GM12878 (cell line): ENCODE measurements at places on chromosomes 12 and 14. TPM values are rescaled to one million over a fixed set of nuclear protein-coding genes. Genes with fewer than 3 reads are reported as not detected.

CMKLR1 gene
- total RNA-seq = 52.3 and 53.2 TPM in 2 replicates

- no peaks in the 10 kb centered on the region for H3K4me1 ChIP-seq
- no peak overlapping the region for H3K4me3 ChIP-seq
- H3K36me3 ChIP-seq = no peaks in the 10 kb centered on the region
- H3K27ac ChIP-seq = no peak overlapping the region
Observed at GRCh38 chr12:42957561-42958290, 368.2 kb upstream of the PRICKLE1 start.

GRCh38 chr14:68691031-68691791 is 101.7 kb downstream of the ZFP36L1 start:
- H3K27me3 ChIP-seq = no peaks in the 10 kb centered on the region
- DNase-seq = no peak
- no peaks in the 10 kb centered on the region for H3K36me3 ChIP-seq
- no peak overlapping the region for H3K4me3 ChIP-seq
- peaks cover 29% of the 10 kb centered on the region for H3K4me1 ChIP-seq

DNA sequence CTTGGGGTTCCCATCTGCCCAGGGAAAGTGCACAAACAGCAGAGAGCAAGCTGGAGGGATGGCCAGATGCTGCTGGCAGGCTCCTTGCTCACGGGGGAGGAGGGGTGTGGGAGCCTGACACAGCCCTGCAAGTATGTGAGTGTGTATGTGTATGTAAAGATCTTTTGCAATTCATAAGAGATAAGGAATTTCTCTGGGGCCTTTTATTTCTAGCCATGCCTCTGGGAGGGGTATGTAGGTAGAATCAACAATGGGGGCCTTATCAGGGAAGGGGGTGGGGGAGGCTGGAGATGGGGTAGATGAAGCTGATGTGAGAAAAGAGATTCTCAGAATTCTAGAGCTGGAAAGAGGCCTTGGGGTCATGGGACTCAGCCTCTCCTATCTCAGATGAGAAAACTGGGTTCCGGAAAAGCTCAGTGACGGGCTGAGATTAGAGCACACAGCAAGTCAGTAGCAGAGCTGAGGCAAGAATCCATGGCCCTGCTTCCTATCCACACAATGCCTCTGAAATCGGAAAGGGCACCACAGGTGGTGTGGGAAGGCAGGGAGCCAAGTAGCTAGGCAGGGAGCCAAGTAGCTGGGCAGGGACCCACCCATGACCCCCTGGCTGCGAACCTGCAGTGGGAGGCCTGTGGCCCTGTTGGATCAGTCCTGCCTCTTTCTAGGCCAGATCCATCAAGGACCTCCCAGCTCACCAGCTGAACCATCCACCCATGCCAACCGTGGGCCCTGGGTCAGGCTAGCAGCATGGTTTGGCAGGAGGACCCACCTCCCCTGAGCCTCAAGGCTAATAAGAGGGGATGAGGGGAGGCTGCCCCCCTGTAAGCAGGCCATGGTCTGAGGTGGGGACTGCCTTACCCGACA is 54.7 kb downstream of the PLEKHG3 start:
- H3K4me3 ChIP-seq = no peak overlapping the region
- no peak overlapping the region for H3K27ac ChIP-seq
- DNase-seq = no peak
- H3K27me3 ChIP-seq = peaks cover 3% of the 10 kb centered on the region; the same call in 1 of the 2 replicates
- H3K36me3 ChIP-seq = no peaks in the 10 kb centered on the region

GRCh38 chr14:91117960-91118359 is 4.1 kb downstream of the DGLUCY start:
- no peak overlapping the region for H3K27ac ChIP-seq
- peak overlapping the region; percentile 45; the same call in 1 of the 2 replicates for H3K4me3 ChIP-seq
- H3K36me3 ChIP-seq = peaks cover 3% of the 10 kb centered on the region
- DNase-seq = no peak
- H3K27me3 ChIP-seq = no peaks in the 10 kb centered on the region
- H3K4me1 ChIP-seq = peaks cover 15% of the 10 kb centered on the region

DNA sequence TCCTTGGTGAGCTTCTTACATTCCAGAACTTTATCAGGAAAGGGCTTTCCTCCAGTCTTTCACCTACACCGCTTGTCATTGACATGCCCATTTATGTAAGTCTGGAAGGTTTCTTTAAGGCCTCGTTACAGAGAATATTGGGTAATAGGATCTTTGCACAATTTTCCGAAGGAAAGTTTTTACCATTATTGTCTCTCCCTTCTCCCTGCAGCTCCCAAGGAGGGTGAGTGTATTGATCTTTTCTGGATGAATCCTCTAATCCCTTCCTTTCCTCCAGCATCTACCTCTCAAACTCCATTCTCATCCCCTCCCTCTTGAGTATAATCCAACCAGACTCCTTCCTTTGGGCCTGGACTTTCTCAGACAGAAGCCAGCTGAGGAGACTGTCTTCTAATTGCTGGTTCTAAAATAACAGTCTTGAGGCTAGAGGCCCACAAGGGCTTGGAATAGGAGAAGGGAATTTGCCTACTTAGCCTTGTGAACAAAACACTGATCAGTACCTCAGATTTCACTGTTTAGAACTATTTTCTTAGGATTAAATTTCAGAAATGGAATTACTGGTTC is 21.8 kb downstream of the WNK1 start:
- no peak for DNase-seq
- H3K36me3 ChIP-seq = peaks cover 2% of the 10 kb centered on the region; the same call in 1 of the 2 replicates
- H3K4me3 ChIP-seq = no peak overlapping the region
- no peaks in the 10 kb centered on the region for H3K27me3 ChIP-seq

- H3K4me3 ChIP-seq = no peak overlapping the region
- DNase-seq = no peak
- H3K36me3 ChIP-seq = no peaks in the 10 kb centered on the region
- no peak overlapping the region for H3K27ac ChIP-seq
- no peaks in the 10 kb centered on the region for H3K27me3 ChIP-seq
Observed at GRCh38 chr12:119012179-119012578, 30.8 kb downstream of the SRRM4 start.

- no peak overlapping the region for H3K27ac ChIP-seq
- no peaks in the 10 kb centered on the region for H3K36me3 ChIP-seq
- no peaks in the 10 kb centered on the region for H3K27me3 ChIP-seq
- H3K4me1 ChIP-seq = peaks cover 7% of the 10 kb centered on the region
- H3K4me3 ChIP-seq = no peak overlapping the region
Observed at GRCh38 chr14:99574099-99574880, 29.7 kb downstream of the CCDC85C start.

- no peak overlapping the region for H3K4me3 ChIP-seq
- H3K4me1 ChIP-seq = no peaks in the 10 kb centered on the region
- no peaks in the 10 kb centered on the region for H3K36me3 ChIP-seq
- DNase-seq = no peak
Observed at GRCh38 chr12:20800160-20800559, 10.3 kb upstream of the SLCO1B3 start.

GRCh38 chr14:89810101-89810500 is 144.4 kb downstream of the EFCAB11 start:
- H3K36me3 ChIP-seq = no peaks in the 10 kb centered on the region
- H3K27me3 ChIP-seq = no peaks in the 10 kb centered on the region
- no peak overlapping the region for H3K4me3 ChIP-seq
- no peaks in the 10 kb centered on the region for H3K4me1 ChIP-seq

DNA sequence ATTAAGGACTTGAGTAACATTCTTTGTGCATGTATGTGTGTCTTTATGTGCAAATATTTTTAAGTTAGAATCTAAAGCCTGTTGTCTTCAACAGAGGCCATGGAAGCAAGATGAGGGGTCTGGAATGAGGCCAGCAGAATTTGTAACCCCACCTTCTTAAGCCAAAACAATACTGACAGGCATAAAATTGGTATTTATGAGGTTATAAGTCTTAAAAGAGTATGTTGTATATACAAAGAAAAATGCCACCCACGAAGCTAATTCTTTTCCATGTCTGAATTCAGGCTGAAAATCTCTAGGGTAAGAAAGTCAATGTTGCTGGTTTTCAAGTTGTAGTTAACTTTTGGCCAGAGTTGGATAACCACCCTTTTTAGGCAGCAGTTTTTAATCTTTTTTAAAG is 86.2 kb upstream of the TMTC1 start:
- no peak for DNase-seq
- no peak overlapping the region for H3K4me3 ChIP-seq
- no peak overlapping the region for H3K27ac ChIP-seq
- no peaks in the 10 kb centered on the region for H3K36me3 ChIP-seq
- no peaks in the 10 kb centered on the region for H3K27me3 ChIP-seq

GRCh38 chr14:24247422-24247821 is 5.0 kb upstream of the TINF2 start:
- no peak overlapping the region for H3K4me3 ChIP-seq
- no peaks in the 10 kb centered on the region for H3K27me3 ChIP-seq
- no peak for DNase-seq
- peaks cover 44% of the 10 kb centered on the region for H3K4me1 ChIP-seq
- H3K27ac ChIP-seq = peak overlapping the region; percentile 58
